CD4-positive, alpha-beta memory T cell (primary cell): ENCODE measurements at places on chromosomes 5 and 9. TPM values are rescaled to one million over a fixed set of nuclear protein-coding genes. Genes with fewer than 3 reads are reported as not detected.
A peak's percentile ranks its signal among the peaks of the same experiment; 100 is the strongest.

GRCh38 chr5:172541099-172541772 is 86.9 kb upstream of the SH3PXD2B start:
- no peak for DNase-seq
- H3K27ac ChIP-seq = no peak overlapping the region
- H3K36me3 ChIP-seq = no peaks in the 10 kb centered on the region
- no peaks in the 10 kb centered on the region for H3K27me3 ChIP-seq
- H3K4me1 ChIP-seq = no peaks in the 10 kb centered on the region

GRCh38 chr9:124420991-124421543 is 5.8 kb upstream of the PSMB7 start:
- H3K4me1 ChIP-seq = no peaks in the 10 kb centered on the region
- H3K27ac ChIP-seq = no peak overlapping the region
- no peaks in the 10 kb centered on the region for H3K27me3 ChIP-seq

DNA sequence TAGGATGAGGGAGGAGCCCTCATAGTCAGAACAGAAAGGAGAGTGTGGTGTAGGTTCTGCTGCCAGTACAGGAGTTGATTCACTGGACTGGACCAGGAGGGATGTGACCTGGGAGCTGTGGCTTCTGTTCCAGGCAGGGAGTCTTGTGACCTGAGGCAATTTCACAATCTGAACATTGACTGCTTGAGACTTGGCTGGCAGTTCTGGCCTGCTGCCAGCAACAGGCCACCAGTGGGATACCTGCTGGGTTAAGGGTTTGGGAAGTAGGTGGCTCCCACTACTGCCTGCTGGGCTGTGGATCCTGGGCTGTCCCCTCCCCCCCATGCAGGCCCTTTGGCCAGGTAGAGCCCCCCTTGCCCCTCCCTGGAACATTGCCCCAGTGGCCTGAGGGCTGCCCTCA is 268.6 kb upstream of the ARRDC3 start:
- no peak for DNase-seq
- no peaks in the 10 kb centered on the region for H3K4me1 ChIP-seq
- no peaks in the 10 kb centered on the region for H3K36me3 ChIP-seq
- H3K4me3 ChIP-seq = no peak overlapping the region
- H3K27me3 ChIP-seq = no peaks in the 10 kb centered on the region

- no peak overlapping the region for H3K4me3 ChIP-seq
- no peaks in the 10 kb centered on the region for H3K4me1 ChIP-seq
- H3K27me3 ChIP-seq = no peaks in the 10 kb centered on the region
- no peak for DNase-seq
These were observed 12.1 kb downstream of the TTLL11 start for GRCh38 chr9:122080986-122081385.

DNA sequence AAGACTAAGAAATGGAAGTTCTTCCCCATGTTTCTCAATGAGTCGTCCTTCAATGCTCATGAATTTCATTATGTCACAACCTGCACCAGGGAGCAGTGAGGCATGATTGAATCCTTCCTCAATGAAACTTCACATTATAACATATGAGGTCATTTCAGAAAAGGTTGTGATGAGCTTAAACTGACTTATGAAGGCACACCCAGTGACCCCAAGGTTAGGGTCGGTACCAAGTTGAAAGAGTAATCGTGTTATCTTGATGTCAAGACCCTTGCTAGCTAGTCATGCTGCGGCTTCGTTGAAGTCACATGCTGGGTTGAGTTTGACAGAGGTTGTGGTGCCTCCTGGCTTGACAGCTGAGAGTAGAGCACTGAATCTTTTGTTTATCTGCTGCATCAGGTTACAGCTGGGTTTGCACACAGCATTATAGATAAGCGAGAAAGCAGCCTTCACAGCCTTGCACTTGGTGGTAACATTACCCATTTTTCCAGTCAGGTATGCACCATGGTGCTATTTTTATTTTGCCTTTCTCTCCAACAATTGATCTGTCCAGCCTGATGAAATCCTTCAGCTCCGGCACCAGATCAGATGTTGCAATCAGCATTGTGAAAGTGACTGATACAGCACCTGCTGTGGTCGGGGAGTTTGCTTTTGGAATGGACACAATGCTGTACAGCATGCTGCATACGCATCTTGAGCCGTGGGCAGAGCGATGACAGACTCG is 133.2 kb downstream of the ERCC6L2 start:
- H3K4me1 ChIP-seq = peaks cover 46% of the 10 kb centered on the region
- H3K36me3 ChIP-seq = peaks cover 9% of the 10 kb centered on the region
- H3K27ac ChIP-seq = peak overlapping the region; percentile 23
- H3K27me3 ChIP-seq = no peaks in the 10 kb centered on the region

DNA sequence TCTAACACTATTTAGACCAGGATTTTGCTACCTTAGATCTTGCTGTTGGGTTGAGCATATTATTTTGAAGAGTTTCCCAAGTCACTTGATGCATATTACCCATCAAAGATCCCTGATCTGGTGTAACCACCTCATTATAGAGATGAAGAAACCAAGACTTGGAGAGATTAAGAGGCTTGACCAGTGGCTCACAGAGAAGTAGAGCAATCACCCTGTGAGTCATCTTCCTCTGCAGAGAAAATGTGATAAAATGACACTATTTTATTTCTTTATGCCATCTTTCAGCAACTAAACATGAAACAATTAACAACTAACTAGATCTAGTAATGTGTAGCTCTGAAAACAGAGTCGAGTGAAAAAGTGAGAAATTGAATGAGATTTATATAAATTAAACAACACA is 76.1 kb downstream of the KIF4B start:
- H3K4me3 ChIP-seq = no peak overlapping the region
- no peak overlapping the region for H3K27ac ChIP-seq
- no peak for DNase-seq
- no peaks in the 10 kb centered on the region for H3K4me1 ChIP-seq
- no peaks in the 10 kb centered on the region for H3K36me3 ChIP-seq

GRCh38 chr9:127679506-127679905 is 27.3 kb upstream of the CFAP157 start:
- DNase-seq = no peak
- H3K4me1 ChIP-seq = no peaks in the 10 kb centered on the region
- H3K36me3 ChIP-seq = no peaks in the 10 kb centered on the region
- H3K4me3 ChIP-seq = no peak overlapping the region
- H3K27me3 ChIP-seq = no peaks in the 10 kb centered on the region
- no peak overlapping the region for H3K27ac ChIP-seq

GRCh38 chr5:179533907-179534306 is 16.4 kb upstream of the RUFY1 start:
- H3K27ac ChIP-seq = no peak overlapping the region
- no peaks in the 10 kb centered on the region for H3K27me3 ChIP-seq
- H3K36me3 ChIP-seq = no peaks in the 10 kb centered on the region
- H3K4me1 ChIP-seq = peaks cover 5% of the 10 kb centered on the region
- no peak for DNase-seq
- H3K4me3 ChIP-seq = no peak overlapping the region

DNA sequence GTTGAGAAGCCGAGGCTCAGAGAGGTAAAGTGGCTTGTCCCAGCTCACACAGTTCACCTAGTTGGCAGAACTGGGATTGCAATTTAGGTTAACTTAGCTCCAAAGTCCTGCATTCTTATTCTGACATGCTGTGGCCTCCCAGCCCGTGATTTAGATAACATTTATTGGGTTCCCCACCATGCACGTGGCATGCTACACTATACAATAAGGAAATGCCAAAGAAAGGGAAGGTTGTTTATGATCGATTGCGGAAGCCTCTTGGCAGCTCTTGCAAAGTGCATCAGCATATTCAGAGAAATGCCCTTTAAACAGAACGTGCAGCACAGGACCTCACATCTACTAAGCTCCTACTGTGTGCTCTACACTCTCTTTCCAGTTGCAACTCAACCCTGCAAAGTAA is 3.2 kb downstream of the NEURL1B start:
- H3K4me3 ChIP-seq = no peak overlapping the region
- no peak overlapping the region for H3K27ac ChIP-seq
- DNase-seq = no peak

GRCh38 chr5:79962575-79963222 is 28.4 kb downstream of the MTX3 start:
- no peaks in the 10 kb centered on the region for H3K36me3 ChIP-seq
- H3K4me1 ChIP-seq = no peaks in the 10 kb centered on the region
- no peak for DNase-seq
- no peaks in the 10 kb centered on the region for H3K27me3 ChIP-seq

GRCh38 chr9:82356871-82357270 is 368.3 kb downstream of the SPATA31D1 start:
- no peaks in the 10 kb centered on the region for H3K27me3 ChIP-seq
- no peak for DNase-seq
- H3K4me1 ChIP-seq = no peaks in the 10 kb centered on the region
- H3K36me3 ChIP-seq = no peaks in the 10 kb centered on the region
- no peak overlapping the region for H3K4me3 ChIP-seq

DNA sequence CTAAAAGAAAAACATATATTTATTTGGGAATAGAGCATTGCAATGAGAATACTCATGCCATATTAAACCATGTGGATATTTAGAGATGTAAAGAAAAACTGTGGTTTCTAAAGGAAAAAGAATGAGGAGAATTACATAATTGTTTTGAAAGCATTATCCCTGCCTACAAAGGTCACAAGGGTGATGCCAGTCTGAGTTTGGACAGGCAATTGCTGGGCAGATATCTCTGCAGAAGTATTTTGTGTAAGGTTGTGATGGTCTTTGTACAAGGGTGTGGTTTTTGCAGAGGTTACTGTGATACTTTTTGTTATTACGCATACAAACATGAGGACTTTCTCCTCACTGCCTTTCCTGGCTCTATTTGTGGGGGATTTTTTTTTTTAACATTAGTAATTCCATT is 2022.9 kb upstream of the CDH6 start:
- no peak overlapping the region for H3K27ac ChIP-seq
- H3K4me3 ChIP-seq = no peak overlapping the region
- H3K27me3 ChIP-seq = no peaks in the 10 kb centered on the region
- H3K4me1 ChIP-seq = no peaks in the 10 kb centered on the region

GRCh38 chr5:179816796-179817469 is 3.8 kb upstream of the SQSTM1 start:
- DNase-seq = peak; percentile 18
- no peak overlapping the region for H3K4me3 ChIP-seq
- H3K36me3 ChIP-seq = peaks cover 5% of the 10 kb centered on the region
- peaks cover 34% of the 10 kb centered on the region for H3K4me1 ChIP-seq
- H3K27ac ChIP-seq = no peak overlapping the region
- H3K27me3 ChIP-seq = no peaks in the 10 kb centered on the region

DNA sequence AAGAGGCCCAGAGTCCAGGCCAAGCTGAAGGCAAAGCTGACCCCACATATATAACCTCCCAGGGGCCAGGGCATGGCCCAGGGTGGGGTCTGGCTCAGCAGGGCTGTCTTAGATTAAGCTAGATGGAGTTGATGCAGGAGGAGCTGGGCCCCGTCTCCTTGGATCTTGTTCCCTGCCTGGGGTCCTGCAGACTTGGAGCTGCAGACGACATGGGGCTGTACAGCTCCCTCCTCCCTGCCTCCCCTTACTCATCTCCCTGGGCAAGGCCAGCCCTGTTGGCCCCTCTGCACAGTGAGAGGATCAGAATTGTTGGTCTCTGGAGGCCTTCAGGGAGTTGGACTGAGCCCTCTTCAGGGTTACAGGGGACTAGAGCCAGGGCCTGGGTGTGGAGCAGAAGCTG is 134.9 kb downstream of the RGS3 start:
- H3K27ac ChIP-seq = no peak overlapping the region
- H3K36me3 ChIP-seq = peaks cover 27% of the 10 kb centered on the region
- H3K27me3 ChIP-seq = no peaks in the 10 kb centered on the region
- no peak for DNase-seq

GRCh38 chr9:94904806-94905205 is 178.3 kb downstream of the AOPEP start:
- DNase-seq = no peak
- no peak overlapping the region for H3K4me3 ChIP-seq
- H3K4me1 ChIP-seq = no peaks in the 10 kb centered on the region
- H3K36me3 ChIP-seq = no peaks in the 10 kb centered on the region
- H3K27me3 ChIP-seq = no peaks in the 10 kb centered on the region

The CFAP90 gene
- not detected for polyA plus RNA-seq

The ARID3C gene
- not detected for polyA plus RNA-seq

The SLC46A2 gene
- polyA plus RNA-seq = not detected

The TOR4A gene
- 0.78 TPM for polyA plus RNA-seq

The UBQLN1 gene
- polyA plus RNA-seq = 66.8 TPM

The RGS14 gene
- 62.3 TPM for polyA plus RNA-seq
